HT1080 (cell line): ENCODE measurements at places on chromosomes 12 and 14.

- DNase-seq: peak; percentile 63
Measured at GRCh38 chr14:89915114-89915878, 39.2 kb downstream of the EFCAB11 start.

GRCh38 chr14:99548871-99549515 is 55.0 kb downstream of the CCDC85C start:
- no peak for DNase-seq

- DNase-seq: peak; percentile 46
Measured at GRCh38 chr12:100675432-100675831, 101.9 kb downstream of the GAS2L3 start.

GRCh38 chr12:27462851-27463250 is 16.3 kb downstream of the SMCO2 start:
- DNase-seq: no peak

- DNase-seq: no peak
Measured at GRCh38 chr12:31663576-31663975, 4.1 kb downstream of the ETFBKMT start.

DNA sequence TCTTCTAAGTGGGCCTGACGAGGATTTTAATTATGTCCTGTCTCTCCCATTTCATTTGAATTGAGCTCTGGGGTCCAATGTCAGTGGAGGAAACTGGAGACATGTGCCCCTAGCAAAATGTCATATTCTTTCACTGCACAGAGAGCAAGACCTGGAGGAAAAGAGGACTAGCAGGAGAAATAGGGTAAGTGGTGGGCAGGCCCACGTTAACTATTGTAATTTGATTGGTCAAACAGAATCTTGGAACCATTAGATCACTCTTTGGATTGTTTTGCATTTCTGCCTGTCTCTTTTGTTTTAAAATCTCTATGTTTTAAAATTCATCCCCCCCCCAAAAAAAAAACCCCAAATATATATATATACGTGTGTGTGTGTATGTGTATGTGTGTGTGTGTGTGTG is 113.9 kb upstream of the PELI2 start:
- DNase-seq: no peak

GRCh38 chr12:115199831-115200230 is 515.9 kb upstream of the TBX3 start:
- DNase-seq: no peak

DNA sequence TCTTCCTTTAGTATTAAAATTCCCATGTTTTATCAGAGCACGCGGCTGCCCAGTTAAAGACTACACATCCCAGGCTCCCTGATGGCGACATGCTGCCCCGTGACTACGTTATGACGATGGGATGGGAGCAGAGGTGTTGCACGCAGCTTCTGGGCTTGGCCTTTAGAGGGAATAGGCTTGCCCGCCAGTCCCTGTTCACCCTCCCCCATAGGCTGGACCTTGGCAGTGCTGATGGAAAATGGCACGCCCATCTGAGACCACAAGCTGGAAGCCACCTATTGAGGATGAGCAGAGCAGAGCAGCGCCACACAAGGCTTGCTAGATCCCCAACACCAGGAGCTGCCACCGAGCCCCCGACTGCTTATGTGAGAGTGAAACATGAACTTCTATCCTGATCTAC is 24.7 kb downstream of the TTC7B start:
- DNase-seq: no peak

- DNase-seq: no peak
Measured at GRCh38 chr12:13258197-13258596, 61.7 kb downstream of the EMP1 start.

DNA sequence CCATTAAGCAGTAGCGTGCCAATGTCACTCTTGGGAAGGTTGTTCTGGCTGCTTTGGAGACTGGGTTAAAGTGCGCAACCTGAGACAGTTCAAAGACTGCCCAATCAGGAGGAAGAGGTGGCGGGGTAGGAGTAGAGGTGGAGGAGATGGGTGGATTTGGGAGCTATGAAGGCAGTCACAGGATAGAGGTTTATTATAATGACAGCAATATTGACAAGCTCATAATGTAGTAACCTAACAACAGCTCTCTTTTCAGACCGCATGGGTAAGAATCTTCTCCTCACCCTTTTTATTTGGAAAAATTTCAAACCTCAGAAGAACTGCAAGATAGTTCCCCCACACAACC is 5.3 kb upstream of the PSMD9 start:
- no peak for DNase-seq

GRCh38 chr12:13275241-13276085 is 78.9 kb downstream of the EMP1 start:
- no peak for DNase-seq

GRCh38 chr12:29025937-29026336 is 123.1 kb upstream of the FAR2 start:
- no peak for DNase-seq

GRCh38 chr12:93831374-93831773 is 154.2 kb downstream of the CRADD start:
- no peak for DNase-seq

DNA sequence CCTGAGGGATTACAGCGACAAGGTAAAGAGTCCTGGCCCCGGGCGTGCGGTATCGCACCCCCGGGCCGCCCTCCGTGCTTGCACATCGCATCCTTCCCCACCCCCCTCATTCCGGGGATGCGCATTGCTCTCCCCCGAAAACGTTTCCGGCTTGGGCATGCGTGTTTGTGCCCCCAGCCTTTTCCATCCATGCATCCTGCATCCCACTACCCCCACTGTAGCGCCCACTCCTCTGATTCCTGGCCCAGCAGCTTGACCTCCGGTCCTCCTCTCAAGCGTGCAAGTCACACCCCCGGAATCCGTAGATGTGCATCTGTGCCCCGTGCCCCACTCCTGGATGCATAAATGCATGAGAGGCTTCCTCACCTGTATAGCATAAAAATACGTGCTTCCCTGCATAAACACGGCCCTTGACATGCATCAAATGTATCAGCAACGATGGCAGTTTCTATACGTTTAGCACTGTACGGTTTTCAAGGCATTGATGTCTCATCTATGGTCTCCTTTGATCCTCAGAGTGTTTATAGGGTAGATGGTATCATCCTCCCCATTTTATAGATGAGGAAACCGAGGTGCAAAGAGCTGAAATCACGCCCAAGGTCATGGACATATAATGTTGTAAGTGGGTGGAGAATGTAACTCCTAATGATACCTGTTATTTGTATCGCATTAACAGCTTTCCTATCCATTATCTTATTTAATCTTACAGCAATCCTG is 484 bp downstream of the RIC8B start:
- DNase-seq: no peak

- DNase-seq: no peak
Measured at GRCh38 chr14:98109326-98109725, 1162.7 kb downstream of the BCL11B start.

DNA sequence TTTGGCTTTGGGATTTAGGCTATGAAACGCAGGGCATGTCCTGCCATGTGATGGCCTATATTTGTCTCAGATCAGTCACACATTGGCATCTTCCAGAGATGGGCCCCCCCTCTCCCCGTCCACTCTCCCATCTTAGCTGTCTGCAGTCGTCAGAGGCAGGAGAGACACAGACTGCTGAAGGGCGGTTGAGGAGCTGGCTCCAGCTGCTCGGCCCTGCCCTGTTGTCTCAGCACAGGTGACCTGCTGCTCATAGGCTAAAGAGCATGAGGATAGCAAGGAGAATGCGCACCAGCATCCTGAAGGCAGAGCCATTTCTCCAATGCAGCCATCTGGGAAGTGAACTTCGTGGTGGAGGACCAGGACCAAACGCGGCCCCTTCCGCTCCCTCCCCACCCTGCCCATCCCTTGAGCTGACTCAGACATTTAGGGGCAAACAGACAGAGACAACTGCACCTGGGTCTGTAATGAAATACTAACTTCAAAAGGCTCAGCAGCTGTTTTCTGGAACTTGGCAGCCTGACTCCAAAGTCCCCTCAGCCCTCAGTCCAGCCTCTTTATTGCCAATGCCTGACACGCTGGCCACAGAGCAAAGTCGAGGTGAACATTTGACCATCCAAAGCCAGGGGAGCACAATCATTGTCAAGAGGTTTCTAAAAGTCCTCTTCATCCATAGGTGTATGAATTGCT is 22.3 kb downstream of the FZD10 start:
- DNase-seq: no peak
